ENCODE measurements at places on chromosomes 11 and 22.

GRCh38 chr11:23205156-23205871, 345.0 kb upstream of the CCDC179 start:
- DNase-seq: no peak

- DNase-seq: no peak
Measured at GRCh38 chr11:10561043-10561818, 7.2 kb downstream of the LYVE1 start.

DNA sequence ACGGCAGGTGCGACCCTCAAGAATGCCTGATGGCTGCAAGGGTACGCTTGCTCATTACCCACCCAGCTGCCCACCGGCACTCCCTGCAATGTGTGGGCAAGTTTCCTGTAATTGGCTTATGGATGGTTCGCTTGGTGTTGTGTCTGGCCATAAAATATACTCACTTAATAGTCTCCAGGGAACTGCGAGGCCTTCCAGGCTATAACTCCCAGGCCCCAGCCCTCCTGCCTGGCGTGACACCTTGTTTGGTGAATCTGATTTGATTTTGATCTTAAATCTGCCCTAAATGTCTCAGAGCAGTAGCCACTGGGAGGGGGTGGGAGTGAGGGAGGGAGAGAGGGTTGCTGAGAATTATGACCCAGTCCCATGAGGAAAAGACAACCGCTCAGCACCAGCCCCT, 572.2 kb downstream of the BUD13 start:
- DNase-seq: no peak

- no peak for DNase-seq
Measured at GRCh38 chr11:104003491-104003890, 32.9 kb upstream of the DDI1 start.

DNA sequence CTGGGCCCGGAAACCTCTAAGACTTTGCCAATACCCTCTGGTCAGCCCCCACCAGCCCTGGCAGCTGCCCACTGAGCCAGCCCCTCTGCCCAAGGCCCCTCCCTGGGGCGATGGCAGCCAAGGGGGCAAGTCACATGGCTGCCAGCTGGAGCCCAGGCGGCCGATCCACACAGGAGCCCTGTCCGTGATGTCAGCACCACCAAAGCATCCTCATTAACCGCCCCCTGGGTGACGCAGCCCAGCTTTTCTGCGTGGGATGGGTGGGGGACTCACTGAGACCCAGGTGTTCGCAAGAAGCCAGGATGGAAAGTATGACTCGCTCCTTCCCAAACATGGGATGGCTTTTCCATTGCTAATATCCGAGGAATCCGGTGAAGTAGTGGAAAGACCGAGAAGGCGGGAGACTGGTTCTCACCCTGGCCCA, 46.6 kb upstream of the WNT7B start:
- no peak for DNase-seq

DNA sequence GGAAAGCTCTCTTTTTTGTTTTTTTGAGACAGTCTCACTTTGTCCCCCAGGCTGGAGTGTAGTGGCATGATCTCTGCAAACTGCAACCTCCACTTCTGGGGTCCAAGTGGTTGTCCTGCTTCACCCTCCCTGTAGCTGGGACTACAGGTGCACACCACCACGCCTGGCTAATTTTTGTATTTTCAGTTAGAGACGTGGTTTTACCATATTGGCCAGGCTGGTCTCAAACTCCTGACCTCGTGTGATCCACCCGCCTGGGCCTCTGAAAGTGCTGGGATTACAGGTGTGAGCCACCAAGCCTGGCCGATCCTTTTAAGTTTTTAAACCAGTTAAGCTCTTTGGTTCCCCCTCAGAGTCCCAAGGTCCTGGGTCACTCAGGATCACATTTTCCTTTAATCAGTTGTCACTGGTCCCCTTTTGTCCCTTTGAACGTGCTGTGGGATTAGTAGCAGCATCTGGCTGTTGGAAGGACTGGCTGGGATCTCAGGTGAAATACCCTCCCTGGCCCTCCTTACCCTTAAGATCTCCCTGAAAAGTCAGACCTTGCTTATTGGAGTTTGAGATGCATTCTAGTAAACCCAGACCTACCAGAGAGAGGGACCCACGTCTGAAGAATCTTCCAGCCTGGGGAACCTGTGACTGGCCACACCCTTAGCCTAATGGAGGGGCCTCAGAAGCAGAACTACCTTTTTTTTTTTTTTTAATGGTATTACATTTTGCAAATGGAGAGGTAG, 8.1 kb downstream of the MALAT1 start:
- peak; percentile 80 for DNase-seq

DNA sequence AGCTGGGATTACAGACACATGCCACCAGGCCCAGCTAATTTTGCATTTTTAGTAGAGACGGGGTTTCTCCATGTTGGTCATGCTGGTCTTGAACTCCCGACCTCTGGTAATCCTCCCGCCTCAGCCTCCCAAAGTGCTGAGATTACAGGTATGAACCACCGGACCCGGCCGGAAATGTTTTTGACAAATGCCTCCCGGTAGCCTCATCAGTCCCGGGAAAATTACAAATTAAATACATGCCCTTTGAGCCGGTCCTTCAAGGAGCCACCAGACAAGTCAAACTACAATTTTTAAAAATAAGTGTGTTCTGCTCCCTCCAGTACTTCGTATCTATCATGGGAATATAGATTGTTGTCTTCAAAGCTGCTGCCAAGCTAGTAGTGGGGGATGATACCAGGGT, 17.5 kb downstream of the WBP2NL start:
- DNase-seq: no peak

DNA sequence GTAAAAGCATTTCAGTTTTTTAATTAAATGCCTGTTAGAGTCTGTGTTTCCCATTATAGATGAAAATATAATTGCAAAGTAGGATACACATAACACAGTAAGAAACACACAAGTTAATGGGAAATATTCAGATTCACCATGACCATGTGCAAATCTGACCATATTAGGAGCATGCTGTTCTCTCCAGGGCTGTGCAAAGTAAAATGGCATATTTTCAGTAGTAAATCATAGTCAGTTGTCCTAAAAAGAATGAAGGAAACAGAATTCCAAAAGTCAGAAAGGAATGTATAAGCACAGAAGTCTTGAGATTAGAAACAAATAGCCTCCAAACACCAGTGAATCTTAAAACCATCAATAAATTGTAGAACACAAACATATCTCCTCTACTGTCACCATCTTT, 44.4 kb downstream of the CNTN5 start:
- no peak for DNase-seq

- DNase-seq: no peak
Measured at GRCh38 chr11:86551288-86552092, 120.9 kb downstream of the ME3 start.

DNA sequence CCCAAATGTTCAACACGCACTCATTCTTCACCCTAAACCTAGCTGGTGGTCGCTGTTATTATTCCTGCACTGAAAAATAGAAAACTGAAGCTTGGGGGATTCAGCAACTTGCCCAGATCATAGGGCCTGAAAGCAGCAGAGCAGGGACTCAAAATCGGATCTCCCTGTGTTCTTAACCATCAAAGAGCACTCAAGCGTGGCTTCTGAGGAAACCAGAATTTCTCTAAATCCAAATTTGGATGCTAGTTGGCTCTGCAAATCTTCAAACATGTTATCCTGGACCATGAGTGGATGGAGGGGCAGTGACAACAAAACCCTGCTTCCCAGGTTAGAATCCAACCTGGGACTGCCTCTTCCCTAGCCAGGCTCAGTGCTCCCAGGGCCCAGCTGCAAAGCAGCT, 11.6 kb upstream of the ARAP1 start:
- DNase-seq: no peak

- DNase-seq: no peak
Measured at GRCh38 chr11:129613071-129613470, 202.6 kb upstream of the TMEM45B start.

DNA sequence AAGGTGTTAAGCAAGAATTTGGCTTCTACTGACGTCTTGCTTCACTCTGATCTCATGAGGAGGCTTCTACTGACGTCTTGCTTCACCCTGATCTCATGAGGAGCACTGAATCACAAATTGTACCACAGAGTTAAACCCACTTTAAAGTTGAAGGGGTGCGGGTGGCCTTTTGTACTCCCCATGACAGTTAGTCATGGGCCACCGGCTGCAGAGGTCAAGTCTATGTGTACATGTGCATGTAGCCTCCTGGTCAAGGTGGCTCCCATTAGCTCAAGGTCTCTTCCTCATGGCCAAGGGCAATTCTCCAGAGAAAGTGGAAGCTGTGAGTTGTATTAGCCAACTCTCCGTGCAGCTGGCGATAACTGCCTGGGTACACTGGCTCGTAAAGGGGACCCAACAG, 23.1 kb upstream of the FZD4 start:
- DNase-seq: no peak

DNA sequence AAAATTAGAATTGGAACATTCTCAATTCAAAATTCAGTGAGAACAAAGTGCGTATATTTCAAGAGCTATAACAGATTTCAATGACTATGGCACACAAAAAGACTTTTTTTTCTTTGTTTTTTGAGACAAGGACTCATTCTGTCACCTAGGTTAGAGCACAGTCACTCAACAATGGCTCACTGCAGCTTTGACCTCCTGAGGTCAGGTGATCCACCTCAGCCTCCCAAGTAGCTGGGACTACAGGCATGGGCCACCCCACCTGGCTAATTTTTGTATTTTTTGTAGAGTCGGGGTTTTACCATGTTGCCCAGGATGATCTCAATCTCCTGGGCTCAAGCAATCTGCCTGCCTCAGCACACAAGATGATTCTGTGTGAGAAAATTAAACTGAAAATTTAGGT, 51.5 kb downstream of the PIK3C2A start:
- DNase-seq: no peak

GRCh38 chr22:41929418-41929810, 2.8 kb upstream of the TNFRSF13C start:
- DNase-seq: no peak

- no peak for DNase-seq
Measured at GRCh38 chr22:27420817-27421361, 380.7 kb downstream of the MN1 start.

DNA sequence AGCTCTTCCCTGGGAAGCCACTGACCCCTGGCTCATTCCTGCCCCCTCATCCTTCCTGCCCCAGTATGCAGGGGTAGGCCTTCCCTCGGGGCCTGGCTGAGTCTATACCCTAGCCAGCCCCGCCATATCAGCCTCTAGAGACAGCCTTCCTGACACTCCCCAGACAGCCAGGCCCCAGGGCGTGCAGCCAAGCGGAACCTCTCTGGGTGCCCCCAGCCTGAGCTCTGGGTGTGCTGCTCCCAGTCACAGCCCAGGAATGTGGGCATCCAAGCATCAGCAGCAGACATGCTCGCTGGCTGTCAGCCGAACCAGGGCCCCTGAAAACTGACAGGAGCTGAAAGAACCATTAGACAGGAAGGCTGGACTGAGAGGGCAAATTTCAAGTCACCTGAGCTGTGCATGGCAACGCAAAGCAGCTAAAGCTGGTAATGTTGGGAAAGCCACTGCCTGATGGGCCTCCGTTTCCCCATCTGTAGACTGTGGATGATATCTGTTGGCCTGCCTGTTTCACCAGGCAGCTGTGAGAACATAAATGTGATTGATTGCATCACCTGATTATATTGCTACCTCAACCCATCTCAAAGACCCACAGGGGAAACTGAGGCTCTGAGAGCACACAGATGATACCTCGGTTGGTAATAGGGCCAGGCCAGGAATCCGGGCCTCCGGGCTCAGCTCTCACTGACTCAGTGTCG, 93.2 kb downstream of the LRRC32 start:
- DNase-seq: no peak

DNA sequence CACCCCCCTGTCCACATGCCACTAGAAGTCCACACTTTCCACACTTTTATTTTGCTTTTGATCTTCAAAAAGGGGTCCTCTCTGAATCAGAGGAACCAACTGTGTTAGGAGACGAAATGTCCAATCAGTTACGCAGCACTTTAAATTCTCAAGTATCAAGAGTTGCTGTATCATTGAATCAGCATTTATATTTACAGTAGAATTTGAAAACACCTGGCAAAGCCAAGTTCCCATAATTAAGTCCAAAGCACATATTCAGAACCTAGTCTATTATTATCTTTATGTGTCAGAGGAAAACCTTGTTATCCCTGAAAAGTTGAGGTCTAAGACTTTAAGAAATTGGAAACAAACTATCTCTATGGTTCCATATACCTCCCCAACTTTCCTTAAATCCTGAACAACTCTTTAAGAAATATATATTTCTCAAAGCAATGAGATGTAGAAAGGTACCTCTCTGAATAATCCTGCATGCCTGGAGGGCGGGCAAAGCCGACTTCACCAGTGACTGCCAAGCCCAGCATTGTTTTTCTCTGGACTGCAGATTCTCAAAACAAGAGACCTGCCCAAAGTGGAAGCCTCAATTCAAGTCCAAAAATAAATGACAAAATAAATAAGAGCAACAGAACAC, 75.9 kb upstream of the ARFGAP3 start:
- no peak for DNase-seq

- no peak for DNase-seq
Measured at GRCh38 chr11:3894128-3894731, 38.8 kb downstream of the STIM1 start.

DNA sequence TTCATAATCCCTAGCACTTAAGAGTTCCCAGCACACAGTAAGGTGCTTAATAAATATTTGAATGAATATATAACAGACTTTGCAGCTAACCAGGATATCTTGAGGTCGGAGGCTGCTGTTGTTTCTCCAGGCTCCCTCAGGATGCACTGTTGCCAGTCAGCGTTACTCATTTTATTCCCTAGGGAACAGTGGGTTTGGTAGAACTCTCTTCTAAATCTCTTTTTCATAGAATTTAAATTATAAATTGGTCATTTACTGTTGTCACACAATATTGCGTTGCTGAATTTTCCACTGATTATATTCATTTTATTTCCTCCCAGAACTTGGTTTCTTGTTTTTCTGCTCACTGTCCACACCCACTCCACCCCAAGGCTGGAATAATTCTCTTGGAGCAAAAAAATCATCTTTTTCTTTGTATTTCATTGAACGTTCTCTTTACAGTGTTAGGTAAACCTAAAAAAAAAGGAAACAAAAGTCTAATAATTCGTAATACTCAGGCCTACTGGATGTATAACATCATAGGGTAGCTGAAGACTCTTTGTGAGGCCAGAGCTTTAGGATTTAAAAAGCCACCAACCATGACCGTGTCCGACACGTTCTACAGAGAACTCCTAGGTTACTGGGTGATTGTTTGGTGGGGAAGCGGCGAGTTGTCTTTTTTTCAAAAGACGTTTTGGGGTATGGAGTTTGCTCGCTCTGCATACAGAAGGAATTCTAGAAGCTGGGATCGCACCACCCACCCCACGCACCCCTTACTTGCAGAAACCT, 766 bp upstream of the CAPRIN1 start:
- no peak for DNase-seq
